ENCODE measurements at places on chromosomes 12 and 14.

DNA sequence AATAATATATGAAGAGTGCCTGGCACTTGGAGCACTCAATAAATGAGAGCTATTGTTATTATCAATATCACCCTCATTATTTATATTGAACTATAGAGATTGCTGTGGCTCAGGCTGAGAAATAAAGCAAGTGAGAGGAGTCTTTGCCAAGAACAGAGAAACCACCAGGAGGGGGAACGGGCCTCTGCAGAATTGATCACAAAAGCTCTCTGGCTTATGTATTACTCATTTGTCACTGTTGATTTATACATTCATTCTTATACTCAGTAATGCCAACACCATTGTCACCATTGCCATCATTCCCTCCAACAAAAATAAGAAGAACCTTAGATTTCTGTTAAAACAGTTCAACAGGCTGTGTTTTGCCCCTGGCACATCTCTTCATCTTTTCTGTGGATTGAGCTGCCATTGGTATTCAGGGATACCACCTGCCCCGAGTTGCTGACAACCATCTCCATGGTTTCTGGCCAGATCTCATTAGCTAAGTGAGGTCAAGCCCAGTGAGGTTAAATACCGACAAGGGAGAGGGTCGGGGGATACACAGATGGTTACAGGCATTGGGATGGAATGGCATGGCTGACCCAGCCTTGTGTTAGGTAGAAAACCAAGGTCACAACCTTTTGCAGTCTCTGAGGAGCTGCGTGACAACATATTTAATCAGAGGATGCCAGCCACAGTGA is 21.8 kb upstream of the PCNX1 start:
- no peak for DNase-seq

GRCh38 chr12:51726161-51726560 is 122.4 kb downstream of the FIGNL2 start:
- no peak for DNase-seq

DNA sequence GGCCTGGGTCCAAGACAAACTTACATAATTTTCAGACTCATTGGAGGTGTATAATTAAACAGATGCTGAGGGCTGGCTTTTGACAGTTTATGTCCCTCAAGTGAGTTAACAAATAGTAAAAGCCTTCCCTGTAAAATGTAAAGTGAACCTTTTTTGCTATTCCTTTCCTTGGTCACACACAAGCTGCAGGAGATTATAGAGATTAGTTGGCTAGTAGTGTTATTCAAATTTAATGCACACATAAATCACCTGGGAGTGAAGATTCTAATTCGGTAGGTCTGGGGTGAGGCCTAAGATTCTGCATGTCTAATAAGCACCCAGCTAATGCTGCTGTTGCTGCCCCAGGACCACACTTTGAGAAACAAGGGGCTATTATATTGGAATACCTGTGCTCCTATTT is 206.2 kb upstream of the SSTR1 start:
- no peak for DNase-seq

DNA sequence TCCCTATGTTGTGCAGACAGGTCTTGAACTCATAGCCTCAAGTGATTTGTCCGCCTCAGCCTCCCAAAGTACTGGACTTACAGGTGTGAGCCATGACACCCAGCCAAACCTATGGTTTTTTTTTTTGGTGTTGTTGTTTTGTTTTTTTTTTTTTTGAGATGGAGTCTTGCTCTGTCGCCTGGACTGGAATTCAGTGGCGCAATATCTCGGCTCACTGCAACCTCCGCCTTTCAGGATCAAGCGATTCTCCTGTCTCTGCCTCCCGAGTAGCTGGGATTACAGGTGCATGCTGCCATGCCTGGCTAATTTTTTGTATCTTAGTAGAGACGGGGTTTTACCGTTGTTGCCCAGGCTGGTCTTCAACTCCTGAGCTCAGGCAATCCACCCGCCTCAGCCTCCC is 11.3 kb upstream of the RCOR1 start:
- DNase-seq: no peak

GRCh38 chr12:25427337-25428249 is 125.5 kb downstream of the LMNTD1 start:
- no peak for DNase-seq

GRCh38 chr12:127149226-127149964 is 1117.6 kb upstream of the TMEM132C start:
- peak; percentile 87 for DNase-seq

DNA sequence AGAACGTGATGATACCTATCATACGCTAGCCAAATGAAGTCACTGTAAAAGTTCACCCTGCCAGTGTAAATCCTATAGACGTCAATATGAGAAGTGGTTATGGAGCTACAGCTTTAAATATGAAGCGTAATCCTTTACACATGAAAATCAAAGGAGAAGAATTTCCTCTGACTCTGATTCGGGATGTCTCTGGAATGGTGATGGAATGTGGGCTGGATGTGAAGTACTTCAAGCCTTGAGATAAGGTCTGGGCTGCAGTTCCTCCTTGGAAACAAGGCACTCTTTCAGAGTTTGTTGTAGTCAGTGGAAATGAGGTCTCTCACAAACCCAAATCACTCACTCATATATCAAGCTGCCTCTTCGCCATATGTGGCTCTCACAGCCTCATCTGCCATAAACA is 53.1 kb upstream of the NAP1L1 start:
- DNase-seq: no peak

GRCh38 chr12:108935159-108935763 is 55.4 kb downstream of the DAO start:
- DNase-seq: no peak

GRCh38 chr12:67364228-67364627 is 95.1 kb downstream of the CAND1 start:
- no peak for DNase-seq

GRCh38 chr14:58821421-58821820 is 183.7 kb downstream of the DACT1 start:
- DNase-seq: no peak

DNA sequence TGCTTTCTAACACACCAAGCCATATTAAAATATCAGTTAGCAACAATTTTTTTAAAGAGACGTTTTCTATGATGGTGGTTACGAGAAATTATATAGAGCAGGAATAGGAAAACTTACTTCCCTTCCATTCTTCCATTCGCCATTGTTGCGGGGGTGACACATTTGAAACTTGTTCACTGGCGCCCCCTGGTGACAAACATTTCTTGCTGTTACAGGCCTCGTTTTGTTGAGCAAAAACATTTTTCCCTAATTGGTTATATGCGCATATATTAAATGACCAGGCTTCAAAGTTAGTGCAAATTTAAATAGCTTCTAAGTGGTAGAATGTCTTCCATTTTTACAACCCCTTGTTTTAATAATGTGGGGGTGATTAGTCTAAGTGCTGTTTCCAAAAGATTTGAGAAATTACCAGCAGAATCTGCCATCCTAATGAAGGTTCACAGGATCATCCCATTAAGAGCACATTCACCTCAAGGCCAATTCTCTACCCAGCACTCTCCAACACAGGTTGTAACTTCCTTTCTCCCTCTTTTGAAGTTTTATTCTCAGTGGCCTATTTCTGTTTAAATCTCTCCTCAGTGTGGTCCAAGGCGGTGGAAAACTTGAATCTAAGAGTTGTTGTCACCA is 1124.7 kb downstream of the FLRT2 start:
- DNase-seq: no peak

DNA sequence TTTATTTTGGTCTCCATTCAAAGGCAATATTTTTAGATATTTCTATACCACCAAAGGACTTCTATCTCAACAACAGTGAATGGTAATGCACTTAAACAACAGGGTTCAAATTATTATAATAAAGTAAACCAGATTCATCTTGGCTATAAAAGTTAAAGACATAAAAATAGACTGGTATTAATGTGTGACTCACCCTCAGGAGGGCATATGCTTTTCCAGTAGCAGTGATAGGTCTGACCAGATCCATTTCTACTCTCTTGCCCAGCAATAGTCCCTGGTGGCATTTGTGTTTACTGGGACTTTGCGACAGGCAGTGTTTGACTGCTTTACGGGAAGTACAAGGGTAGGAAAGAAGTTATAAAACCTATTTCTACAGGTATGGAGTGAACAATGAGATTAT is 353.2 kb upstream of the ATP2B1 start:
- DNase-seq: no peak

GRCh38 chr14:93525696-93526451 is 95.1 kb downstream of the UNC79 start:
- no peak for DNase-seq

DNA sequence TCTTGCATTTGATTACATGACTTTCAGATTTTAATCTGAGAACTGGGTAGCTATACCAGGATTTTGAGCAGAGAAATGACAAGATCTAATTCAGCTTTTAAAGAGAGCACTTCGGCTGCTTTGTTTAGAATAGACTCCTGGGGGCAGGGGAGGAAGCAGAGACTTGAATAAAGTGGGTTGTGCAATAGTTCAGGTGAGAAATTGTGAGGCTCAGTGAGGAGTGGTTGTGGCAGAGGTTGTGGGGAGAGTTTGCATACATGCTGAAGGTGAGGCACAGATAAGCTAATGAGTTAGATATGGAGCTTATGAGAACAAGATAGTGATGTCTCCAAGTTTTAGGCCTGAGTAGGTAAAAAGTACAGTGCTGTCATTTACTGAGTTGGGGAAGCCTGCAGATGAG is 281.4 kb downstream of the FLRT2 start:
- no peak for DNase-seq

DNA sequence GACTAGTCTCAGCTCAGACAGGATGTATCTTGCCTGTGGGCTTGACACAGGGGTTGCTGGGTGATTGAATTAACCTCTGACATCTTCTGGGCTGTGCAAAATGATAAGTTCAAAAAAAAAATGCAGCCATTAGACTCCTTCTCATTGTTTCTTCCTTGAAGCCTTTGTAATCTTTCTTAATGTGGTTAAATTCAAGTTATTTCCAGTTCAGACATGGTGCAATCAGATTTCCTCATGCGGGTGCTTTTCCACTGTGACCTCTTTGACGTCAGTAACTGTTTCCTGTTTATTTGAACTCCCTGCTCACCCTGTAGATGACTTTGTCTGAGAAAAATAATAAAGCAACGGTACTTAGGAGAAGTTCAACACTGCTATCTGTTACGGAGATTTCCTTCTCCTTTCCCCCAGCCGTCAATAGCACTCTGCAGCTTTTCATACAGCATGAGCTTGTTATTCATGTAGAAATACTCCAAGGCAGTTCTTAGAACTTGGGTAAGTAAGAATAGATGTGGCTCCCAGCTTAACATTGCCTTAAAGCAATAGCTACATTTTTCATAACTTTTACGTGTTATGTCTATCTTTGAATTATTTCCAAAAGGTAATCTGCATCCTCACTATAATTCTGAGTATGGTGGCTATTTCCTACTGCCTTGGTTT is 155.5 kb downstream of the PRKCH start:
- DNase-seq: peak; percentile 95

DNA sequence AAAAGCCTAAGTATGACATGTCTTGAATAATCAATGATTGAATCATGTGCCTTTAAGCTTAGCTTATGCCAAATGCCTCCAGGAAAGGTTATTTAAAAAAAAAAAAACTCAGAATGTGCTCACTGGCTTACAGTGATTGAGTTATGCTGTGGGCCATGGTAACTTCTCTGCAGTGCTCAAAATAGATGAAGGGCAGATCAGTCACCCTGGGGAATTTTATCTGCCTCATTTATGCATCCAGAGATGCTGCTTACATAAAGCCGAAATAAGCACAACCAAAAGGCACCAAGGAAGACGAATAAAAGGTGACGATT is 118.7 kb upstream of the MDM1 start:
- no peak for DNase-seq

GRCh38 chr14:91910196-91910595 is 37.3 kb downstream of the FBLN5 start:
- DNase-seq: no peak

DNA sequence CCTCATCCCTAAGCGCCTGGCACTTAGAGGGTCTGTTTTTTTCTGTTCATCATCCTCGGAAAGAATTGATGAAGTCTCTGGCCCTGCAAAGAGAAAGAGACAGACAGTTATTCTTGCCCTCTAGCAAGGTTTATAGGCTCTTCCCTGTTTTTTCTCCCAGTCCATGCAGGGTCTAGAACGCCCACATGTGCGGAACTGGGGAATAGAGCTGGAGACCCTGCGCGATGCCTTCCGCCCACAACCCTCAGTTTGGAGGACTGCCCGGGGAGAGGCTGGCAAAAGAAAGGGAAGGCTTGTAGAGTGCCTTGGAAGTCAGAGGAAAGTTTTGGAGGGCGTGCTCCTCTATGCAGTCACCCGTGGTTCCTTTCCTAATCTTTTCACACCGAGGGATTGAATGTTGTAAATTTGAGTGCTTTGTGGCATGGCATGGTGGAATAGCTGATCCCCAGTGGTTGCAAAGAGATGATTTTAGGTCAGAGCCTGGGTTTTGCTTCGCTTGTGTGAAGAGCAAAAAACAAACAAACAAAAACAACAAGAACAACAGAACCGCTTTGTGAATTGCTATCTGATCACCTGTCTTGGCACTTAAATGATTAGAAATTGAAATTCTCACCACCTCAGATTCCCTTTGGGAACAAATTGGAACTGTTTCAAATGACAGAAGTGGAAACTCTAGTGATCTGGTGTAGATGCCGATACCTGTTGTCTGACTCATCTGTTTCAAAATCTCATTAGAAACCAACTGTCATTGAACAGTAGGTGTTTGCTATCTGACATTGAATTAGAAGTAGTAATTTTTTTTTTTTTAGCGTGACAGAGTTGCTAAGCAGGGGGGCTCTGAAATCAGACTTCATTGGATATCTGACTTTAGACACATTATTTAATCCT is 947 bp downstream of the GAS2L3 start:
- DNase-seq: no peak

DNA sequence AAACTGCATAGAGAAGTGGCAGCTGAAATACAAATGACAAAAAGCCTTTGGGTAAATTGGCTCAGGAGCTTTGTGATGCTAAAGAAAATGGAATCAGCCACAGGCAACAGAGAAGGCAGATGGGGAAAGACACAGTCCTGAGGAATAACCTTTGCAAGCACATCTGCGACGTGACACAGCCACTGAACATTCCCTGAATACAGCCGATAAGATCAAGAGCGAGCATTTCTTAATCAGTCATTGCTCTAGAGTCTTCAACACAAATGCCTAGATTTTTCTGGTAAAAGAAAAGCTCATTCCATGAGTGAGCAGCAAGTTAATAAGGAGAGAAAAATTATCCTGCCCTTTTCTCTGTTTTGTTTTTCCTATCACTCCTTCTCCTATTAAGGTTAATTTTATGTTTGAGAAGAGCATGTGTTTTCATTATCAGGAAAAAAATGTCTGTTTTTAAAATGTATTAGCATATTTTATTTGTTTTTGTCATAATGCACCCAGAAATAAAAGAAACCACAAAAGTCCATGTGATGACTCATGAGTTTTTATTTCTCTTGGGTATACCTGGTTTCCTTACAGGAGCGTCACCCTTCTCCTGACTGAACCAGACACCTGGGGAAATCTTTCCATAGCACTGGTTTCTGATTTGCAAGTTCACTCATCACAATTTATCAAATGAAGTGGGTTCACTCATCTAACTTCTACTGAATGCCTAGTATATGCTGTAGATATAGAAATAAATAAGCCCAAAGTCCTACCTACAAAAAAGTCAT is 45.4 kb upstream of the PCED1B start:
- DNase-seq: no peak

Measured in AG09309 (cell line).